ENCODE measurements at places on chromosomes 12 and 14.
A peak's percentile ranks its signal among the peaks of the same experiment; 100 is the strongest.

DNA sequence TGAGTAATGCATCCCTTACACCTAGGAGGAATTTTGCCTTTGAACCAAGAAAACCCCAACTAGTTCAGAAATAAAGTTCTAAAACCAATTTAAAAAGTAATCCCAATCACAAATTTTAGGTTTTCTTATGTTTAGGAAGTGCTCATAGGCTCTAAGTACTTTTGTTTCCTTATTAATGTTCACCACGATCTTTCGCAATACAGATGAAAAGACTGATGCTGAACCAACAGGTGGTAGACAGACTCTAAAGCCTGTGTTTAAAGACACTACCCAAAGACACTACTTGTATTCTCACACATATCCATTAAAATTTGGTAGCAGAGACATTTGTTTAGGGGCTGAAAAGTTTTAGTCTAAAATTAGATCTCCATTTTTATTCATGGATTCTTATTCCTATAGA is 10.6 kb upstream of the PHLDA1 start:
- no peak for DNase-seq

DNA sequence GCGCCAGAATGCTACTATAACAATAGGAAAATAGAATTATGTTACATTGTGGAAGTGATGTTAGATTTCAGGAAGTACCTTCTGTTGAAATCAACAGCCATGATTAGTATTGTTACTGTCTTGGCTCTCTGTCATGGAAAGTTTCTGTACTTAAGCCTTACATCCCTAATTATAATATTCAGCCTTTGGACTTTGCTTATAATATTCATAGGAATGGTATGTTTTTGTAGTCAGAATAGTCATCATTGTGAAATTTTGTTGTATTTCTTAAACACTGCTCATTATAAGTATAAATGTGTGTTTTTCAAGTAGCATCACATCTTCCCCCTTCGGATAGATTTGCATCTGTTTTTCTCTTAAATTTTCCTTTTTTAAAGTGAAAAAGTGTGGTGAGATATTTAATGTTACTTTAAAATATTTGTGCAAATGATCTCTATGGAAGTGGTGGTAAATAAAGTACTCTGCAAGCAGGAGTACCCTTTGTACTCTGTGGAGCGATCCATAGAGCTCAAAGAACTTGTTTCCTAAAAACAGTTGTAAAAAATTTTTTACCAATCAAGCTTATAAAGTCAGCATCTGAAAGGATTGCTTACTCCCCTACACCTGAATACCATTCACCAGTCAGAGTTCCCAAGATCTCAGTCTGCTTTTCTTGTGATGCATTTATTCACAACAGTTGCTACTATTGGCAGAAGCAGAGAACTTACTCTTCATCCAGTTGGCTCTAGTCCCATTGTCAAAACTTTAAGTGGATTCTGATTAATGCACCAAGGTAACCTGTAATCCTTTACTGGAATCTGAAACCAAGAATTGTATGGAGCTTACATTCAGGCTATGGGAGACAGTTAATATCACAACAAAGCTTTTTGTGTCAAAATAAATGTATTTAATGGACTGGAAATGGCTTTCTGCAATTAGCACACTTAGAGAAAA is 87.8 kb downstream of the RIC8B start:
- DNase-seq: no peak

DNA sequence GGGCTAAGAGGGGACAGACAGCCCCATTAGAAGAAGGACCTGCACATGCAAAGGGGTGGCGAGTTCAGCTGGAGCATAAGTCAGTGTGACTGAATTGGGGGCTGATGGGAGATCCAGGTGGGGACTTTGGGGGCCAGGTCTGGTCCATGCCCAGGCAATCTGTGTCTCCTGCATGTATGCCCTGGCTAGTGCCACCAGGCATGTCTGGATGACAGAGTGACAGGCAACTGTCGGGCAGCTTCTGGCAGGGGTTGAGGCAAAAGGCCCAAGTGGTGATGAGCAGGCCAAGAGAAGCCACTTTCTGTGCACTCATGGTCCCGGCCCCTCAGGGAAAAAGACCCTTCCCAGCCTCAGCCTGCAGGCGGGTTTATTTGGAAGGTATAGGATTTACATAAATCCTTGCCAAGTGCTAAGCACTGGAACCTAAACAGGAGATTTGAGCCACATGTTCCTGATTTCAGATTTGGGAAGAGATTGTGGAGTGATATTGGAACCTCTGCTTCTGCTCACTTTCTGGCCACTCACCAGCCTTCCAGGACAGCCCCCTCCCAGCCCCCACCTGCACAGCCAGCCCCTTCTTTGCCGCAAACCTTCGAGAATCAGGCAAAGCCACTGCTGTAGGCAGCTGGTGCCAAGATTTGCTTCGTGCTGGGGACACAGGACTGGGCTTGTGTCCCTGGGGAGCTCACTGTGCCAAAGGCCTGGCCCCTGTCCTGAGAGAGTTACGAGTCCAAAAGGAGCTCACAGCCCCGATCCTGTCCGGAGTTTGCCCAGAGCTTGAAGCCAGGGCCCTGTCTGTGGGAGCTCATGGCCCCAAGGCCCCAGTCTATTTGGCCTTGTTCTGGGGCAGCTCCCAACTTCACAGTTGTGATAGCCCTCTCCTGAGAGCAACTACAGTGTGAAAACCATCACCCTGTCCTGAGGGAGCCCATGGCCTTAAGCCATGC is 232.5 kb upstream of the RTL1 start:
- DNase-seq: no peak

DNA sequence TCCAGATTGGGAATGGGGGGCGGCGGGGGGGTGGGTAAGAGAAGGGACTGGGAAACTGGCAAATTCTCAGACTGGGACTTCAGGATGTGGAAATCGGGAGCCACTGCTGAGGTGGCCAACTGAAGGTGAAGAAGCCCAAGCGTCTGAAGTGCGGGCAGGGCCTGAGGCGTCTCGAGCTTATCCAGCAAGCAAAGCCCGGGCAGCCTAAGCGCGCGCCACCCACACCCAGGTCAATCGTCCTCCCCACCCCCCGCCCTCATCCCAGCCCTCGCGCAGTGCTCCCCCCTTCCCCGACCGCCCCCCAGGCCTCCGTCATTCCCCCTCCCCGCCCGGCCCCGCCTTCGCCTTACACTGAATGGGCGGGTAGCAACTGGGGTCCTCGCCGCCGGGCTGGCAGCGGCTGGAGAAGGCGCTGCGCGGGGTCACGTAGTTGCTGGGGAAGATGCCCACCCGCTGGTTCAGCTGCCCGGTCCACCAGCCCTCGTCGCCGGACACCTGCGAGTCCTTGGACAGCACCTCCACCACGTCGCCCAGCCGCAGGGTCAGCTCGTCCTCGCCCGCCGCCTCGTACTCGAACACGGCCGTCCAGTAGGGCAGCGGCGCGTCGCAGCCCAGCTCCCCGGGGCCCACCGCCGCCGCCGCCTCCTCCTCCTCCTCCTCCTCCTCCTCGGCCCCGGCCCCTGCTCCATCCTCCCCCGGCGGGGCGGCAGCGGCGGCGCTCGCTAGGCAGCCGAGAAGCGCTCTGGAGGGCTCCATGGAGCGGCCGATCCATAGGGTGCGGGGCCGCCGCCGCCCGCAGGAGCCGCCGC is 693 bp downstream of the MAP3K9 start:
- no peak for DNase-seq

- DNase-seq: peak; percentile 76
Measured at GRCh38 chr12:121626853-121627640, 717 bp downstream of the ORAI1 start.

- DNase-seq: no peak
Measured at GRCh38 chr14:23129759-23130316, 10.8 kb upstream of the CEBPE start.
